Activated CD8-positive, alpha-beta memory T cell treated with anti-CD3 and anti-CD28 coated beads for 4 hours (primary cell): ENCODE measurements at places on chromosomes 5 and 9.

- DNase-seq: no peak
Observed at GRCh38 chr5:53130266-53130665, 20.7 kb upstream of the MOCS2 start.

GRCh38 chr5:172898843-172899369 is 60.3 kb upstream of the RPL26L1 start:
- no peak for DNase-seq

- DNase-seq: no peak
Observed at GRCh38 chr5:14915291-14915952, 43.8 kb upstream of the ANKH start.

- DNase-seq: no peak
Observed at GRCh38 chr5:159027504-159027903, 72.2 kb downstream of the EBF1 start.

GRCh38 chr9:86545090-86545489 is 190.9 kb upstream of the TUT7 start:
- DNase-seq: no peak

GRCh38 chr9:122463828-122464632 is 13.7 kb downstream of the OR1J1 start:
- no peak for DNase-seq

DNA sequence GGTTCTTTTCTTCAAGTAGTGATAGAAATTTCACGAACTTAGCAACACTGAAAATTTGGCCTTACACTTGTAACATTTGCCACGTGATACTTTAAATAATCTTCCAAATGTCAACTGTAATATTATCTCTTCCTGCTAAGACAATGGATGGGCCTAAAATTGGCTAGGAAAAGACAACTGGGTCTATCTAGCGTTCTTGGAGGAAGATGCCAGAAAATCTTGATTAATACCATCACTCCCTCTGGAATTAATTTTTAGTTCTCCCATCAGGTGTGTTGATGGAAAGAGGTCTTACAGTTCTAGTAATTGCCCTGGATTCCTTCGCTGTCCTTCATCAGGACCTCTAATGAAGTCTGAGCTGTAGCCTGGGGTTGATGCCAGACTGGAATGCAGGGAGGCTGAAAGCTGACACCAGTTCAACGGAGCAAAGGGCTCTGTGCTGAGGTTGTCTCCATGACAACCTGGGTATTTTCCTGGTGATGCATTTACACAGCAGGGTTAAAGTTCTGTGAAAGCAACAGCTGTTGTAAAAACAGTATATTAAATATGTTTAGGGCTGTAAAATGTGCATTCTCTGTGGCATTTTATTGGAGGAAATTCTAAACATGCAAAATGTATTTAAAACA is 92.3 kb downstream of the GAS1 start:
- DNase-seq: no peak
